ENCODE measurements at places on chromosomes 7 and 10.

DNA sequence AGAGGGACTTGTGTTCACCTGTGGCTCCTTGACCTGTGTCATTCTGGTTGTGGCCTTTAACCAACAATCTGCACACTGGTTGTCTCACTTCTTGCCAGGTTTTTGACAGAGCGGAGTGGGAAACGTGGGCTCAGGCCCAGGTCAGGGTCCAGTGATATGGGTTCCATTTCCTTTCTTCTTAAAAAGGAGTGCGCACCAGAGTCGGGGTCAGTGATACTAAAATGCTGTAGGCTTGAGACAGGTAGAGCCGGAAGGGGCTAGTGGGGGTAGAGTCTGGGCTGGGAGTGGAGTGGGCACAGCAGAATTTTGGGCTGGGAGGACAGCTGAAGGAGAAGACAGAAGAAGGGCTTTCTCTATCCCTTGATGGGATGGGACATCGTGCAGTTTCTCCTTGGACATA lies 61.2 kb downstream of the SH2D4B start:
- no peak overlapping the region for H3K4me3 ChIP-seq
- no peaks in the 10 kb centered on the region for H3K4me1 ChIP-seq
- no peak for DNase-seq
- H3K36me3 ChIP-seq = no peaks in the 10 kb centered on the region
- H3K27ac ChIP-seq = no peak overlapping the region
- no peaks in the 10 kb centered on the region for H3K27me3 ChIP-seq

DNA sequence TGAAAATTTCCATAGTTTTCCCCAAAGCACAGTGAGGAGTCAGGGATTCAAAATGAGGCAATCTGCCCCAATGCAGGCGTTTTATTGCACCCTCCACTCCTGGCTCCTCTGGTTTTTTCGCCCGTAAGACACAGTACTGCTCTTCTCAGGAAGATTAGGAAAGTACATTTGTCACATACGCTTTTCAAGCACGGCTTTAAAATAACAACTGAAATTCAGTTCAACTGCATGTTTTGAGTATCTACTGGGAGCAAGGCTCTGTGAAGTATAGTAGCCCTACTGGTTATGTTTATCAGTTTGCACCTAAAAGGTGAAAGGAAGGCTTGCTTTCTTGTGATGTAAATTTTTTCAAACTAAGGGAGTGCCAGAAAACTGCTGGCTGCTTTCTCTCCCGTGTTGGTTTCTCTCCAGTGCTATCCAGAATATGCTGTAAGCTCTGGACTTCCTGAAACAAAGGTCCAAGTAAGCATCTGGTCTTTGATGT lies 1.9 kb upstream of the SGMS1 start:
- H3K4me1 ChIP-seq = peaks cover 13% of the 10 kb centered on the region
- DNase-seq = peak; percentile 35
- H3K27me3 ChIP-seq = no peaks in the 10 kb centered on the region
- H3K4me3 ChIP-seq = peak overlapping the region; percentile 90
- peak overlapping the region; percentile 98 for H3K27ac ChIP-seq

DNA sequence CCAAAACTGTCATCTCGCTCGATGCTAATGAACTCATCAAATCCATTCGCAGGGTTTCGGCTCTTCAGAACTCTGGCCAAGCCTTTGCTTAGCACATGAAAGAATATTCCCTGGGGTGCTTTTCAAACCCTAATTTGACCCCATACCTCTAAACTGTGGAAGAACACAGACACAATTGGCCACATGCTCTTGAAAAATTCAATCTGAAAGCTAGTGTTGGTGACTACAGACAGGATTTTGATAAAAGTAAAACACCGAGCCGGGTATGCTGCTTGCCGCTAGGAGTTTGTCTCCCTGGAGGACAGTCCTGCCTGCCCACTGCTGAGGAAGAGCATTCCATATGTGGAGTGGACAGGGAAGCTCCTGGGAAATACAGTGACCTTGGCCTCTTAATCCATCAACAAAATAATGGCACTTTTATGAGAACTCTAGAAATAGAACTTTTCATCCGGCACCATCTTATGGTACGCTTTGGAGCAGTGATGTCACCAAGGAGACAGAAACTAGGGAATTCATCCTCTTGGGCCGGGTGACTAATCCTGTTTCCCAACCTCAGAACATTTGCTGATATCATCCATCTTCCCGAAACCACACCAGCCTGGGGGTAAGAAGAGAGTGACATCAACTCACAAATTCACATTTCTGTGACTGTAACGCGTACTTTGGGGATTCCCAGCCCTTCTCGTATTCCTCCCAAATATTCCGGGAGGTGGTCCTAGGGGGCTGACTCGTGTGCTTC lies 34.2 kb downstream of the MTURN start:
- DNase-seq = peak; percentile 97
- peaks cover 44% of the 10 kb centered on the region for H3K4me1 ChIP-seq
- peak overlapping the region; percentile 74 for H3K27ac ChIP-seq
- H3K4me3 ChIP-seq = peak overlapping the region; percentile 40

DNA sequence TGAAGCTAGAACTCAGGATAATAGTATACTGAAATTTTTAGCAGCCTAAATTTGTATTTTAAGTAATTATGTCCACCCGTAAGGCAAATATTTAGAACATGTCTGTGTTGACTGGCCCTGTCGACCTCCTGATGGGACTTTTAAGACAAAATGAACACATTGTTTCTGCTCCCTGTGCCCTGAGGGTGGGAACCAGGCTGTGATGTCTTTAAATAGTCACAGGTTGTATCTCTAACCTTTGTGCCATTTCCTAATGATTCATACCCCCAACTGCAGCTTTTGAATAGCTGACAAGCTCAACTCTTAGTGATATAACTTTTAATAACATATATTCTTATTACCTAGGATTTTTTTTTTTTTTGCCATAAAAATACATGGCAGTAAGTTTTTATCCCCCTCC lies 494.9 kb upstream of the AKR1E2 start:
- no peak for DNase-seq
- no peaks in the 10 kb centered on the region for H3K27me3 ChIP-seq
- H3K4me1 ChIP-seq = no peaks in the 10 kb centered on the region
- H3K36me3 ChIP-seq = no peaks in the 10 kb centered on the region
- H3K4me3 ChIP-seq = no peak overlapping the region
- H3K27ac ChIP-seq = no peak overlapping the region

Data from GM23248 (cell line).